ENCODE measurements at places on chromosomes 2 and 18.

GRCh38 chr2:141957321-141957720, 173.5 kb downstream of the LRP1B start:
- no peak for DNase-seq

GRCh38 chr2:213279116-213279620, 5.1 kb upstream of the SPAG16 start:
- DNase-seq = no peak

- DNase-seq = no peak
These were observed 77.8 kb upstream of the HS6ST1 start for GRCh38 chr2:128396500-128396891.

- DNase-seq = no peak
These were observed 715.8 kb upstream of the ID2 start for GRCh38 chr2:7966032-7966431.

DNA sequence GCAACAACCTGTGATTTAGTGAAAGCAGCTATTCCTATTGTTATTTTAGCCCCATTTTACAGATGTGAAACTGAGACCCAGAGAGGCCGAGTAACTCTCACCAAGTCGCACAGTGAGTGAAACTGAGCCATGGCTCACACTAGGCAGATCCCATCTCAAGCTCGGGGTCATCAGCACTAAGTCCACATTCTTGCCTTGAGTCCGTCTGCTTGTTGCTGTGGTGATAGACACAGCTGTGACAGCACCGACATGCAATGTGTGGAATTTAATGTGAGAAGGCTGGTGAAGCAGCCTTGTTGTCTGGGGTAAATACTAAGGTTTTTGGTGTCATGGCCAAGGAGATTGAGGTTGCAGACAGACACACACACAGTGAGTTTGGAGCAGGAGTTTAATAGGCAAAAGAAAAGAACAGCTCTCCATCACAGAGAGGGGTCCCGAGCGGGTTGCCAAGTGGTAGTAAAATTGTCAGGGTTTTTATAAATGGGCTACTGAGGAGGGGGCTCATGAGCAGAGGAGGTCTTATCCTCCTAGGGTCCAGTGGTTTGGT, 40.2 kb upstream of the GMCL1 start:
- no peak for DNase-seq

GRCh38 chr18:73691624-73692023, 456.0 kb downstream of the FBXO15 start:
- no peak for DNase-seq

DNA sequence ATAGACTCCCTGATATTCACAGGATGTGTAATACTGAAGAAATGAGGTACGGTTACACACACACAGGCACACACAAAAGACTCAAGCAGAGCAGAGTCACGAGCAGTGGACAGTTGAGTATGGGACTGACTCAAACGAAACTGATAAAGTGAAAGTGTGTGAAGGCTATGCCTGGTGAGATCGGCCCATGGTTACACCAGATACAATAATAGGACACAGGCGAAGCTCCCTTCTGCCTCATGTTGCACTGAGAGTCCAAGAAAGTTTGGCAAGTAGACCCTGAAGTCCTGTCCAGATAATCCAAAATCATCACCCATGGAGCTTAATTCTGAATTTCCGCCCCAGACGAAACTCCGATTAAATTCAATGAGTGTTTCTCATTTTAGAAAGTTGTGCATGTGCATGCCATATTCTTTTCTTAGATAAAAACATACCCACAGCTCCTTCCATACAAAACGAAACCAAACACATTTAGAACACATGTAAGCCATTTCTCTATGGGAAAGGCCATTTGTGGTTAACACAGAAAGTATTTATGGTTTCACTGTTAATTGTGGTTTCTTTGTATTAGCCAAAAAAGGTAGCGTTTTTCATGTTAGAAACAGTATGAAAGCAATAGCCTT, 567.6 kb downstream of the PLCL1 start:
- DNase-seq = no peak

- DNase-seq = no peak
These were observed 27.9 kb downstream of the RIF1 start for GRCh38 chr2:151437630-151438029.

DNA sequence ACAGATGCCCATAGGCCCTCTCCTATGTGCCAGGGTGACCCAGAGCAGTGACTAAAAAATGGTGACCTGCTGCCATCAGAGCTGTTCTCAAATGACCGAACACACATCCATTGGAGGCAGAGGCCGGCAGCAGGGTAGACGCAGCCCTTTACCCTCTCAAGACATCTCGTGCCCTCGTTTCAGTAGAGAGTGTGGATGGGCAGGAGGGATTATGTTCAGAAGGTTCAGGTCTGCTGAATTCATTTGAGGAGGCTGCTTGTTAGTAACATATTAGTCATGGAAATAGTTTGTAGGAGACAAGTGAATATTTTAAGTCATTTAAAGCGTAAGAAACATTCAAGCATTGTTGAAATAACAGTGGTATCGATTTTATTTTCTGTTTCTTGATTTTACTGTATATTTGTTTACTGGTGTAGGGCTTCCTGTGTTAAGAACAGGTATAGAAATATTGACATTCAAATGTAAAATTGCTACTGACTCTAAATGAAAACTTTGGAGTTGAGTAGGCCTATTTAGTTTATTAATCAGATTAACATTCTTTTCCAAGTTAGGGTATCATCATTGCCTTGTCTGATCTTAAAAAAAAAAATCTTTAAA, 82.6 kb downstream of the ZNF532 start:
- no peak for DNase-seq

- DNase-seq = no peak
These were observed 48.8 kb downstream of the SPP2 start for GRCh38 chr2:234099266-234099665.

DNA sequence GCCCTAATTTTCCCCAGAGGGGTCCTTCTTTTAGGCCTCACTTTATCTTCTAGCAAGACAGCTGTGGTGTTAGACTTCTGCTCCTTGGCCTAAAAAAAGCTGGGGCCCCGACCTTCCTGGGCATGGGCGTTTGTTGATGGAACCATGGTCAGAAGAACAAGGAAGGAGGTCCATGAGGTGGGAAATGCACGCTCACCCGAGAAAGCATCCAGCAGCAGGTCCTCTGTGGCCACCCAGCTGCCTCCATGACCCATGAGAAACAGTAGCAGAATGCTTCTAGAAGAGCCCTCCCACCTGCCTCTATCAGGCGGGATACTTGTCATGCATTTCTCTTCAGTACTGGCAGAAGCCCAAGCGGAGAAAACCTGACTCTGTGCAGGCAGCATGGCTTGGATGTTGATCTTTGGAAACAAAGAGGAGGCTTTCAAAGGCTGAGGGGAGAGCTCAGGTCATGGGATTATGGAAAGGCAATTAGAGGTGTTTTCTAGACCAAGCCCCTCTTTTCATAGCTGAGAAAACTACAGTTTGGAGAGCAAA, 249.1 kb downstream of the FAM210A start:
- no peak for DNase-seq

DNA sequence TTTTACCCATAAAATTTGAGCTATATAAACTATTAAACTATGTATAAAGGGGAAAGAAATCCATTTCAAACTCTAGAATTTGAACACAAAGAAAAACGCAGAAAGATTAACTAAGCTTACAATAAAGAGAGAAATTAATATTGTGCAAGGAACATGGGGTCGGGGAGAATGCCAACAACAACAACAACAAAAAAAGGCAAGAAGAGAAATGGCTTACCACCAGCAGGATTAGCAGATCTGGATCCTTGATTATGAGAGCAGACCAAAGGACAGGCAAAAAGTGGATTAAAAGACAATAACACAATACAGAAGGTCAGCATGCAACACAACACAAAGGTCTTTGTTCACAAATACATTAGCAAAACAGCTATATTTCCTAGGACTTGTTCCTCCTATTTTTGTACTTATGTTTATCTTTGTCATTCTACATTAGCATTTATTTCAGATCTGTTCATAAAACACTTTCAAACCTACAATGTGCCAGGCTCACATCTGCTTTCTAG, 103.4 kb upstream of the RNU4ATAC start:
- DNase-seq = no peak

- no peak for DNase-seq
These were observed 143.5 kb downstream of the AGPS start for GRCh38 chr2:177535958-177536504.

- DNase-seq = no peak
These were observed 31.3 kb downstream of the SP140 start for GRCh38 chr2:230256733-230257332.

DNA sequence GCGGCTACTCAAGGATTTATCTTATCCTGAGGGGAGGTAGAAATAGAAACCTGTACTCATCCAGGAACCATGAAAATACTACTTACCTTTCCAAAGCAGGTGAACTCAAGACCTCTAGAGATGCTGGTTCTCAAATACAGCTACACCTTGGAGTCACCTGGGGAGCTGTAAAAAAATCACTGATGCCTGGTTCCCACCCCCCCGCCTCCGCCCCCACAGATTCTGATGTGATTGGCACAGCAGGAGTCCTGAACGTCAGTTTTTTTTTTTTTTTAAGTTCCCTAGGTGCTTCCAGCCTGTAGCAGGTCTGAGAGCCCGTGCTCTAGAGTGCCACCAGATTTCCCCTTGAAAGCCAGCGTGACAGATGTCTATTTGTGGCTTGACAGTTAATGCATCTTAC, 113.6 kb downstream of the MRO start:
- DNase-seq = no peak

- DNase-seq = no peak
These were observed 181.2 kb upstream of the RAB6C start for GRCh38 chr2:129798301-129798581.

GRCh38 chr2:176100547-176101140, 1.0 kb downstream of the HOXD12 start:
- DNase-seq = no peak

GRCh38 chr2:201977651-201978050, 56.0 kb upstream of the FZD7 start:
- DNase-seq = no peak

- DNase-seq = no peak
These were observed 194.1 kb downstream of the SMAD7 start for GRCh38 chr18:48756511-48757226.

- no peak for DNase-seq
These were observed 860.1 kb downstream of the BCL11A start for GRCh38 chr2:59693231-59693959.

- DNase-seq = peak; percentile 11
These were observed 135.8 kb downstream of the IKZF2 start for GRCh38 chr2:213015387-213016165.

DNA sequence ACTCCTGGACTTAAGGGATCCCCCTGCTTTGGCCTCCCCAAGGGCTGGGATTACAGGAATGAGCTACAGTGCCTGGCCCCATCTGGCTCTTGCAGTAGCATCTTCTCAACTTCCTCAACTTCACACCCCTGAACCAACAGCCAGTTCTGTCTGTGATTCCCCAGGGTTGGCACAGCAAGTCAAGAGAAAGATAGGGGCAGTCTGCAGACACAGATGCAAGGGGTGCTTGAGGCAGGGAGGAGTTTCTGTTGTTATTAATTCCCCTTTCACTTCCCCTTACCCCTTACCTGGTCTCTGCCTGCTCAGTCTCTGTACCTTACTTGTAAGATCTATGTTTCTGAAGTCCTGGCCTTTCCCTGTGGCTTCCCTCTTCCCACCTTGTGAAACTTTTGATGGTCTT, 54.1 kb upstream of the MEX3C start:
- no peak for DNase-seq

GRCh38 chr2:203280428-203281064, 41.7 kb downstream of the CYP20A1 start:
- DNase-seq = no peak

DNA sequence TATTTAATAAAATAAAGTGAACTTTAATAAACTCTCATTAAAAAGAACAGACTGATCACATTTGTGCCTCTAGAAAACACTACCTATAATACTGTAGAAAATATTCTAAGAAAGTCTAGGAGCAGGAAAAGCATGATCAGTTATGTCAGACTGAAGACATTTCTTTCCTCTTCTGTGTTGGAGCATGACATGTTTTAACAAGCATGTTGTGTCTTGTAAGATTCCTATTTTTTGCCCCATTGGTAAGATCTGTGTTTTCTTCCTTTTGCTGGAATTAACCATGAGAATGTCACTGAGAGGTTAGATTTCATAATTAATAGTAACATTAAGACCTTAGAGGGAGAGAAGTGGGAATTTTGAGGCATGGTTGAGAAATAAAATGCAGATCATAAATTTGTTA, 27.7 kb downstream of the LAMA3 start:
- no peak for DNase-seq

GRCh38 chr2:47336259-47337238, 66.4 kb upstream of the MSH2 start:
- DNase-seq = no peak

DNA sequence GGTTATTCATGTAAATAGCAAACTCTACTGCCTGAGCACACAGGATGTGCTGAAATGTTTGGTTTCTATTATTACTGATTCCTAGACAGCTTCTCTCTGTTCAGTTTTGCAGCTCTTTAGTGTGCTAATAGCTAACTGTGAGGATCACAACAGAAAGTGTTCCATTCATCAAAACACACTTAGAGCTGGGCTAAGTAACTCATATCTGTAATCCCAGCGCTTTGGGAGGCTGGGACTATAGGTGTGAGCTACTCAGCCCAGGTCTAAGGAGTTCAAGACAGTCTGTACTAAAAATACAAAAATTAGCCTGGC, 63.2 kb downstream of the MOGAT1 start:
- DNase-seq = no peak

DNA sequence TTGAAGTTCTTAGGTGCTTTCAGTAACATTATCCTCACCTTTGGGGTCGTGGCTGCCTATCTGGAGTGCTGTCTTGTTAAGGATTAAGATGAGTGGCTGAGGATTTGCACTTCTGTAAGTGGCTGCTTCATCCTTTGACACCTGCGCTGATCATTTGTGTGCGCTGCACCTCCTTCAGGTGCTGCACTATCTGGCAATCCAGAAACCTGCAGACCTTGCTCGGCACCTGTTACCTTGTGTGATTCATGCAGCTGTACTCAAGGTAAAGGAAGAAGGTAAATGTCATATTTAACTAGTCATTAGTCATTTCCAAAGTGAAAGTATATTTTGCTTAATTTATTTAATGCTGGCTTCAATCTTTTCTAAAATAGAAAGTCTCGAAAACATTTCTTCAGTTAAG, 110.3 kb downstream of the RAB3GAP1 start:
- DNase-seq = no peak

DNA sequence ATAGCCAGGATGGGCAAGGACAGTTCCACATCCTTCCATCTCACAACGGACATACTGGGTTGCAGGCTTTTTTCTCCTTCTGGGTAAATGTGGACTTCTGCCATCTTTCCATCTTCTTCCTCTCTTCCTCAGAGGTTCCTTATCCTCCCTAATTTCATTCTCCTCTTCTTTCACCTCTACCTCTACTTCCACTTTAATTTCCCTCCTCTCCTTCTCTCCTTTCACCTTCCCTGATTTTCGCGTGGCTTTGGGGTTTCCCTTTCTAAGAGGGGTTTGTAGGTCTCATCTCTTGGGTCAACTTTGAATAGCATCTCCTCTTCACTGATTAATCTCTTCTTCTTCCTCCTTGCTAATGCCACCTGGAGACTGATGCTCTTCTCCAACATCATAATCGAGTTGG, 17.1 kb downstream of the POLR2D start:
- no peak for DNase-seq

DNA sequence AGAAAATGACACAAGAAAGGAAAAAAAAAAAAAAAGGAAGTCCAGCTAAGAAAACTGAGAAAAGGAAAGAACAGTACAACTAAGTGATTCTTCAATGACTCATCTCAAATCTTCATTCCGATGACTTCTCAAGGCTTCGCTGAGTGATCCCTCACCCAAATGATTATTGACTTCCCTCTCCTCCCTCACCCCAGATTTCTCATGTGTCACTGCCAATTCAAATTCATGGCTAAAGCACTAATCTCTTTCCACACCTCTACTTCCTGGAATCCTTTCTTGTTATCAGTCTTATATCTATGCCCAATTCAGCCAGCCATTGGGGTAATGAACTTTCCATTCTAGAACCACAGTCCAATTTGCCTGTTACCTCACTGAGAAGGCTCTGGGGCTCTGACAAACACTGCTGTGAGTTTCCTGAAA, 7.2 kb upstream of the ABCB11 start:
- DNase-seq = no peak

Measured in NK-92 treated with Interleukin-12 subunit alpha and Interleukin-12 subunit beta, amount 100 ng/mL, for 24 hours (cell line).